Left lung (tissue), 14 donors: ENCODE measurements at places on chromosomes 5 and 9.

DNA sequence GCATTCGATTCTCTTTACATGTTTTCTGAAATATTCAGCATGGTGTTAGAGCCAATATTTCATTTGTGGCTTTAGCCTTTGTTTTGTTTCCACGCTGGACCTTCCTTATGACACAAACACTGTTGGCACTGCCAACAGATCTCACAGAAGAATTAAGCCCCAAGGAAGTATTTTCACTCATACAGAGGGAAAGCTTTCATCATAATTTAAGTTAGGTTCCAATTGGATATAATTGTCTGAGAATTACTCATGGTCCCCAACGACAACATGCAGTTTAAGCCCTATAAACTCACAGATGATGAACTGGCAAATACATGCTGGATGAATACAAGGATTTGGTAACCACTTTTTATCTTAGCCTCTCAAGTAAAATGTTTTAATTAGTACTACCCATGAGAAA is 259.5 kb downstream of the EBF1 start:
- H3K27me3 ChIP-seq: no peaks in the 10 kb centered on the region
- DNase-seq: no peak
- no peaks in the 10 kb centered on the region for H3K4me1 ChIP-seq
- H3K4me3 ChIP-seq: no peak overlapping the region
- H3K36me3 ChIP-seq: no peaks in the 10 kb centered on the region

GRCh38 chr5:137446615-137447014 is 52.5 kb downstream of the SPOCK1 start:
- H3K36me3 ChIP-seq: no peaks in the 10 kb centered on the region
- peaks cover 6% of the 10 kb centered on the region for H3K27me3 ChIP-seq
- no peak overlapping the region for H3K4me3 ChIP-seq
- H3K4me1 ChIP-seq: no peaks in the 10 kb centered on the region
- no peak for DNase-seq
- no peak overlapping the region for H3K27ac ChIP-seq

GRCh38 chr5:180047667-180048066 is 23.9 kb downstream of the RNF130 start:
- H3K4me3 ChIP-seq: no peak overlapping the region
- no peaks in the 10 kb centered on the region for H3K27me3 ChIP-seq
- DNase-seq: peak; percentile 37

- no peaks in the 10 kb centered on the region for H3K4me1 ChIP-seq
- no peaks in the 10 kb centered on the region for H3K27me3 ChIP-seq
- H3K36me3 ChIP-seq: no peaks in the 10 kb centered on the region
- no peak overlapping the region for H3K27ac ChIP-seq
- no peak overlapping the region for H3K4me3 ChIP-seq
Measured at GRCh38 chr5:20572614-20573013, 584.6 kb upstream of the CDH18 start.

GRCh38 chr9:127506814-127507750 is 55.8 kb downstream of the LRSAM1 start:
- no peak for DNase-seq
- no peaks in the 10 kb centered on the region for H3K27me3 ChIP-seq
- no peak overlapping the region for H3K27ac ChIP-seq
- no peak overlapping the region for H3K4me3 ChIP-seq

GRCh38 chr5:71738662-71739361 is 19.7 kb downstream of the CARTPT start:
- no peak overlapping the region for H3K4me3 ChIP-seq
- H3K4me1 ChIP-seq: no peaks in the 10 kb centered on the region
- H3K36me3 ChIP-seq: no peaks in the 10 kb centered on the region
- H3K27me3 ChIP-seq: no peaks in the 10 kb centered on the region

DNA sequence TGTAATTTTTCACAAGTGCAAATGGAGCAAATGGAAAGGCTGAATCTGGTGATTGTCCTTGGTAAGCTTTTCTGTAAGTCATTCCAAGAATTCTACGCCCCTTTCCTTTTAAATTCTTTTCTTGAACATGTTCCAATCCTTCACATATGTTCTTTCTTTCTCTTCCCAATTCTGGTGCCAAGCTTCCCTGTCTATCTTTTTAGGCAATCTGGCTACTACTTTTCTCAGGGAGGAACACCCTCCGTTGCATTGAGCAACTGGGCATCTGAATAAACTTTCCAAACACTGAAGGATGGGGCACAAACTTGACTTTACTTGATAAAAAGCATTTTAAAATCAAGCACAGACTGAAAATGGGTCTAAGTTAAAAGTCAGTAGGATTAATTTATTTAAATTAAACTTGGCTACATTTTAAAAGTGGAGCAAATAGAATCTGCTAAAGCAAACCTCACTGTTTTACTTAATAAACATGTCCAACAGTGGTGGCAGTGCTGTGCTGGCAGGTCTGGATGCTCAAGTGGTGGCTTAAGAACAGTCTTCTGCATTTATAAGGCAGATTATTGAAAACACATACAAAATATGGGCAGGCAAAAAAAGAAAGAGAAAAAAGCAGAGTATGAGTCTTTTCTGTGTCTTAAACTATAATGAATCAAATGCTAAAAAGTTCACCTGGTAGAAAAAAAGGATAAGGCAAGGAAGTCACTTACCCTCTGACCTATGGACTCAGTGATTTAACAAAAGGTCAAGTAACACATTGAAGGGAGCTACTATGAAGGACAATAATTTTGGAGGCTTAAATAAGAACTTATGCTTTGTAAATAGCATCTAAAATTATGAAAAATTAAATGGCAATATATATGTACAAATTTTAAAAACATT is 5.4 kb downstream of the ELL2 start:
- no peaks in the 10 kb centered on the region for H3K36me3 ChIP-seq
- H3K27ac ChIP-seq: no peak overlapping the region
- H3K27me3 ChIP-seq: no peaks in the 10 kb centered on the region
- DNase-seq: no peak

DNA sequence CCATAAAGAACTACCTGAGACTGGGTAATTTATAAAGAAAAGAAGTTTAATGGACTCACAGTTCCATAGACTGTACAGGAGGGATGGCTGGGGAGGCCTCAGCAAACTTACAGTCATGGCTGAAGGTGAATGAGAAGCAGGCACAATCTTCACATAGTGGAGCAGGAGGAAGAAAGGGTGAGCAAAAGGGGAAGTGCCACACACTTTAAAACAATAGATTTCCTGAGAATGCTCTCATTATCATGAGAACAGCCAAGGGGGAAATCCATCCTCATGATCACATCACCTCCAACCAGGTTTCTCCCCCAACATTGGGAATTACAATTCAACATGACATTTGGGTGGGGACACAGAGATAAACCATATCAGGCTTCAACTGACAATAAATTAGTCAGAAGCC is 664.9 kb downstream of the TAF11L14 start:
- H3K4me3 ChIP-seq: no peak overlapping the region
- H3K4me1 ChIP-seq: no peaks in the 10 kb centered on the region
- DNase-seq: no peak
- no peaks in the 10 kb centered on the region for H3K36me3 ChIP-seq
- no peak overlapping the region for H3K27ac ChIP-seq
- no peaks in the 10 kb centered on the region for H3K27me3 ChIP-seq

- peaks cover 63% of the 10 kb centered on the region for H3K4me1 ChIP-seq
- H3K27ac ChIP-seq: peak overlapping the region; percentile 76
- DNase-seq: no peak
- no peaks in the 10 kb centered on the region for H3K36me3 ChIP-seq
- no peaks in the 10 kb centered on the region for H3K27me3 ChIP-seq
Measured at GRCh38 chr5:61319388-61320146, 12.5 kb upstream of the ZSWIM6 start.

- peaks cover 6% of the 10 kb centered on the region for H3K4me1 ChIP-seq
- DNase-seq: no peak
- peak overlapping the region; percentile 43 for H3K4me3 ChIP-seq
- H3K27me3 ChIP-seq: peaks cover 29% of the 10 kb centered on the region
- H3K27ac ChIP-seq: peak overlapping the region; percentile 77
Measured at GRCh38 chr9:129569502-129570449, 51.1 kb downstream of the C9orf50 start.

- peaks cover 8% of the 10 kb centered on the region for H3K27me3 ChIP-seq
- no peaks in the 10 kb centered on the region for H3K36me3 ChIP-seq
- no peak for DNase-seq
- peaks cover 33% of the 10 kb centered on the region for H3K4me1 ChIP-seq
- no peak overlapping the region for H3K27ac ChIP-seq
Measured at GRCh38 chr5:138470322-138471051, 5.2 kb downstream of the EGR1 start.

GRCh38 chr9:129990269-129991010 is 52.5 kb downstream of the FNBP1 start:
- peaks cover 9% of the 10 kb centered on the region for H3K4me1 ChIP-seq
- H3K4me3 ChIP-seq: no peak overlapping the region
- no peak overlapping the region for H3K27ac ChIP-seq
- H3K36me3 ChIP-seq: peaks cover 4% of the 10 kb centered on the region

- no peak overlapping the region for H3K4me3 ChIP-seq
- H3K27me3 ChIP-seq: no peaks in the 10 kb centered on the region
- peaks cover 36% of the 10 kb centered on the region for H3K36me3 ChIP-seq
- H3K4me1 ChIP-seq: no peaks in the 10 kb centered on the region
Measured at GRCh38 chr5:75364571-75365280, 27.7 kb downstream of the HMGCR start.

GRCh38 chr5:180595381-180596114 is 4.2 kb upstream of the SCGB3A1 start:
- peak; percentile 61 for DNase-seq
- H3K4me1 ChIP-seq: peaks cover 16% of the 10 kb centered on the region
- H3K4me3 ChIP-seq: no peak overlapping the region
- H3K27me3 ChIP-seq: peaks cover 12% of the 10 kb centered on the region
- H3K36me3 ChIP-seq: no peaks in the 10 kb centered on the region
- no peak overlapping the region for H3K27ac ChIP-seq

GRCh38 chr9:16572005-16572734 is 298.3 kb downstream of the BNC2 start:
- DNase-seq: no peak
- H3K4me1 ChIP-seq: no peaks in the 10 kb centered on the region
- H3K36me3 ChIP-seq: no peaks in the 10 kb centered on the region
- no peak overlapping the region for H3K4me3 ChIP-seq
- H3K27me3 ChIP-seq: no peaks in the 10 kb centered on the region
- no peak overlapping the region for H3K27ac ChIP-seq

- no peaks in the 10 kb centered on the region for H3K27me3 ChIP-seq
- no peak overlapping the region for H3K4me3 ChIP-seq
- no peaks in the 10 kb centered on the region for H3K36me3 ChIP-seq
- DNase-seq: peak; percentile 5
- no peaks in the 10 kb centered on the region for H3K4me1 ChIP-seq
- H3K27ac ChIP-seq: no peak overlapping the region
Measured at GRCh38 chr5:9831823-9832222, 201.7 kb upstream of the TAS2R1 start.

GRCh38 chr5:56516441-56516840 is 283.3 kb upstream of the ANKRD55 start:
- no peaks in the 10 kb centered on the region for H3K27me3 ChIP-seq
- no peaks in the 10 kb centered on the region for H3K4me1 ChIP-seq
- H3K36me3 ChIP-seq: no peaks in the 10 kb centered on the region
- no peak overlapping the region for H3K4me3 ChIP-seq
- DNase-seq: no peak

DNA sequence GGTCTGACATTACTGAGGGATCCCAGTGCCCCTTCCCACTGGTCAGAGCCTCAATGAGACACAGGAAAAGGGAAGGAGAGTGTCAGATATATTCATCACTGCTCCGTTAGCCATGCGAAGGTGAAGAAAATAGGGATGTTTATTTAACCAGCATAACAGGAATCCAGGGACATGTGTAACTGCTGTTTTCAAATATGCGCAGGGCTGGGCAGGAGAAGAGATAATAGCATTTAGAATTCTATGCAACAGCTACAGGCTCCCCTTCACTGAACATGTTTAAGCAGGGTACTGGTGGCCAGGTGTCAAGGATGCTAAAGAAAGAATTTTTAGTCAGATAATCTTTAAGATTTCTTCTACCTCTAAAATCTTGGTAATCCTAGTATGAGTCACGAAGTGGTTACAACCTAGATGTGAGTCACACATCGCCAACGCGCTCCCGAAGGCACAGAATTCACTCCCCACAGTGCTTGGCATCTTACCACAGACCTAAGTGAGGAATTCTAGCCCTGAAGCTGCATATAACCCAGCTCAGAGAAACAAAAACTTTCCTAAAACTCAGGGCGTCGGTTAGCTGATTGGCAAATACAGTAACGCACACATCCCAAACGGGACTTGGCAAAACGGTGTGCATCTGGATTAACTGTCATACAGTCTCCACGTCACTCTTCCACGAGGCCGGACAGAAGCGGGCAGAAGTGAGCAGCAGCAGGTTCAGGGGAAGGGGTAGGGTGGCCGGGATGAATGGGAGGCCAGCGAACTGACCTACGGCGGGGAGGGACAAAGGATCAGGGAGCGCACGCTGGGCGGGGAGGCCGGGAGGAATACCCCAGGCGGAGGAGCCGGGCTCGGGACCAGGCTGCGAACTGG is 1.1 kb downstream of the CTNNAL1 start:
- H3K27me3 ChIP-seq: no peaks in the 10 kb centered on the region
- no peaks in the 10 kb centered on the region for H3K36me3 ChIP-seq
- H3K4me1 ChIP-seq: peaks cover 40% of the 10 kb centered on the region

DNA sequence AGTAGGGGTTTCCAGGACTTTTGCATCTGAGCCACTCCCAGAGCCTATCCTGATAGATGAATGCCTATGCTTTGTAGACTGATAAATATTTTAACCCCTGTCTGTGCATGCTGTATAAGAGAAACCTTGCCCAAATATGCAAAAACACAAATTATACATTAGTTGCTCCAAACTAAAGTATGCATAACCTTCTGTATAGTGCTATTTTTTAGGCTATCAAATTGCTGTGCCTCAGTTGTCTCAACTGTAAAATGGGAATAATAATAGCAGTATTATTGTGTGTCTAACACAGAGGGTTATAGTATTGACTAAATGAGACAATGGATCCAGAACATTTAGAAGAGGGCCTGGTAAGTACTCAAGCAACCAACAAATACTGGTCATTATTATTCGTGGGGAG is 117.7 kb downstream of the LIFR start:
- H3K4me1 ChIP-seq: peaks cover 3% of the 10 kb centered on the region
- no peaks in the 10 kb centered on the region for H3K36me3 ChIP-seq
- no peak overlapping the region for H3K4me3 ChIP-seq
- no peak overlapping the region for H3K27ac ChIP-seq
- no peaks in the 10 kb centered on the region for H3K27me3 ChIP-seq
